ENCODE measurements at places on chromosomes 7 and 10. TPM values are rescaled to one million over a fixed set of nuclear protein-coding genes. Genes with fewer than 3 reads are reported as not detected.

GRCh38 chr10:127853868-127854768, 38.6 kb downstream of the CLRN3 start:
- peak; percentile 29 for DNase-seq

GRCh38 chr10:70331486-70332268, 47.9 kb upstream of the NPFFR1 start:
- DNase-seq: no peak

DNA sequence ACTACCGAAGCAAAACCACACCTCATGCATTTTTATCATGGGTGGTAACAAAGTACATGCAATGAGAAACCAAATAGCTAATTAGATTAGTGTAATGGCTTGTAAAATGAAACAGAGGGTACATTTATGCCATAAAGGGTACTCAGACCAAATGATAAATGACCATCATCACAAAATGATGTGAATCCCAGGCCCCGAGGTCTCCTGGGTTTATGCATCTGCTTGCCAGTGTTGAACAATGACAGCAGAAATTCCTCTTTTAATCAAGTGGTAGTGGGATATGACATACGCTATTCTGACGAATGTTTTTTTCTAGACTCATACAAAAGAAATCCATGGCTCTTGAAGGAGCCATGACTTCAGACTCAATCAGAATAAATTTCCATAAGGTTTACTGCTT, 249.5 kb upstream of the SLC26A5 start:
- no peak for DNase-seq

DNA sequence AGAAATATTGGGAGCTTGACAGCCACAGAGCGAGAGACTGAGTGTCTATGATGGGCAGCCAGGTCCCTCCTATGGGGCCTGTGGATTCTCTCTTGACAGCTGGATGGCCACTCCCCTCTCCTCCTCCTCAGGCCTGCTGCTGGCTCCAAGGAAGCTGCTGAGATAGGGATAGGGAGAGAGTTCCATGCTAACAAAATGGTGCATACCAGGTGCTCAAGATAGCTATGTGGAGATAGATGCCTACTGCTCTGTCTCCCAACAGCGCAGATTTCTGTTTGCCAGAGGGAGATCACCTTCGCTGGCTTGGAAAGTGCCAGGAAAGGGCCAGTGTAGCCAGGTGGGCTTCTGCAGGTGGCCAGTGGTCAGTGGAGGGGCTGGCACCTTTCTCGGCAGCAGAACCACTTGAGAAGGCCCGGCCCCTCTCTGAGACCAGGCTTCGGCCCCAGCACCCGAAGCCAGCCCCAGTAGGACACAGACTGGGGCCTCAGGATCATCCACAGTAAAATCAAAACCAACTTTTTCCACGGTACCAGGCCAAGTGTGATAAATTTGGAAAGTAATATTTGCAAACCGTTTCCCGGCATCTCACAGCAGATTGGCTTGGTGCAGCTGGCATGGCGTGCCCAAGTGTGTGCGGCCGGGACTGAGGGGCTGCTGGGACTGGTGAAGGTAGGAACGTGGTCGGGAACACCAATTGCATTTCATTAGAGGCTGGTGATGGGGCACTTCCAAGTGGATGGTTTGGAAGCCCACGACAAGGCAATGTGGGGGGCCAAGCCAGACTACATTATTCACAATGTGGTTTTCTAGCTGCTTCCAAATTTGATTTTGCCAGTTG, 139.6 kb downstream of the PTPN20 start:
- no peak for DNase-seq

DNA sequence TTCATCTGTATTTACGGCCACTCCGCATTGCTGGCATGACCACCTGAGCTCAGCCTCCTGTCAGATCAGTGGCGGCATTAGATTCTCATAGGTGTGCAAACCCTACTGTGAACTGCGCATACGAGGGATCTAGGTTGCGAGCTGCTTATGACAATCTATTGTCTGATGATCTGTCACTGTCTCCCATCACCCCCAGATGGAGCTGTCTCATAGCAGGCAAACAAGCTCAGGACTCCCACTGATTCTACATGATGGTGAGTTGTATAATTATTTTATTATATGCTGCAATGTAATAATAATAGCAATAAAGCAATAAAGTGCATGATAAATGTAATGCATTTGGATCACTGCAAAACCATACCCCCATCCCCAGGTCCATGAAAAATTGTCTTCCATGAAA, 1172.9 kb upstream of the AUTS2 start:
- no peak for DNase-seq

- no peak for DNase-seq
Measured at GRCh38 chr7:26863518-26864308, 677 bp downstream of the SKAP2 start.

GRCh38 chr7:38801786-38802185, 107.2 kb downstream of the VPS41 start:
- DNase-seq: no peak

- no peak for DNase-seq
Measured at GRCh38 chr7:3780525-3780924, 479.5 kb downstream of the SDK1 start.

GRCh38 chr10:73839276-73839966, 28.0 kb upstream of the NDST2 start:
- DNase-seq: no peak

GRCh38 chr7:111911166-111911961, 294.8 kb downstream of the DOCK4 start:
- no peak for DNase-seq

The SVOPL gene
- 2.9 TPM for polyA plus RNA-seq

The KLF14 gene
- polyA plus RNA-seq: 0.60 TPM

The SDHAF3 gene
- polyA plus RNA-seq: 50.7 TPM

The FAM131B gene
- 1.5 TPM for polyA plus RNA-seq

The PRXL2A gene
- 124 TPM for polyA plus RNA-seq
